Stimulated activated CD8-positive, alpha-beta memory T cell treated with anti-CD3 and anti-CD28 coated beads, Interleukin-4, amount 100 ng/mL, for 48 hours (primary cell): ENCODE measurements at places on chromosomes 7 and 10.

DNA sequence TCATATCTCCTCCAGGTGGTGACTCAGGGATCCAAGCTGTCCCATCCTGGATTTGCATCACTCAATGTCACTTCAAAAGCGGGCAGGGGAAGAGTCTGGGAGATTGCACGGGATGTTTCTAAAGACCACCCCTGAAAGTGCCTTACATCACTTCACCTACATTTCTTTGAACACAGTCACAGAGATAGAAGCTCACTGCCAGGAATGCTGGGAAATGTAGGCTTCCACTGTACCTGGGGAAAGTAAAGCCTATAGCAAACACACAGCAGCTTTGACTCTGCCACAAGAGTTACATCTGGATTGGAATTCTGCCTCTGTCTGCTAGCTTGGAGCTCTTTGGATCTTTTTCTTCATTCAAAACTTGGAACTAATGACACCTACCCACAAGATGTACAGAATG is 300.9 kb downstream of the WDR11 start:
- DNase-seq = no peak

DNA sequence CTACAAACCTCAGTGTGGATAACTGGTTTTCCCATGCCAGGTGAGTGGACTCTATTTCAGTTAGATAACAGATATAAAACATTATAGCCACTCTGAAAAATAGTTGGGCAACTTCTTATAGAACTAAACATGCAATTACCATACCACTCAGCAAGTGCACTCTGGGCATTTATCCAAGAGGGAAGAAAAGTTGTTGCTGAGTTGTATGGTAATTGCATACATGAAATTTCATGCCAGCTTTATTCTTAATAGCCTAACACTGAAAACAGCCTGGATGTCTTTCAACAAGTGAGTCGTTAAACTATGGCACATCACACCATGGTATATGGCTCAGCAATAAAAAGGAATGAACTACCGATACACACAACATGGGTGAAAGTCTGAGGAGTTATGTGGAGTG is 10.6 kb upstream of the UPP1 start:
- no peak for DNase-seq

DNA sequence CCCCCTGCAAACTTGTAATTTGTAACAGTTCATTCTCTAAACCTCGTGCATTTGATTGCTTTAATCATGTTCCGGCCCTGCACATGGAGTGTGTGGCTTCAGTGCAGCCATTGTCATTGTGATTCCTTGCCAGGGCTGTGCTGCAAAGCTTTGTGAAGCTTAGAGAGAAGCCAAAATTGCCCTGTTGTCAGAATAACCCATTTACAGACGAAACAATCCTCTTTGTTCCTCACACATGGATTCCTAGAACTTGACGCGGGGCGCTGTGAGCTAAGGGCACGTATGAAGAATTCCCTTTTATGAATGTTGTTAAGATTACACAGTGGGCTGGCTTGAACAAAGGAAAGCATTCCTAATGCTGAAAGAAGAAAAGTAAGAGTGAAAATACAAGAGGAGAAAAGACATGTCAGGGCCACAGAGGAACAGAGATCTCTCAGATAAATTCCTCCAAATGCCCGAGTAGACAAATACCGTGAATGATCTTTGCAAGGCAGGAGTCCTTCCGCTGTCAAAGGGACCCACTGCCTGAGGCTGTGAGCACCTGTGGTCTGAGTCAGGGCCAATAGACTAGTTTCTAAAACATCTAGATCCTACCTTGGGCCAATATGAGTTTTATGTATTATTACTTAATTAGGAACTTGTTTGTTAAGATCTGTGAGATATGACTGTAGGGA is 205.4 kb upstream of the C7orf33 start:
- no peak for DNase-seq

DNA sequence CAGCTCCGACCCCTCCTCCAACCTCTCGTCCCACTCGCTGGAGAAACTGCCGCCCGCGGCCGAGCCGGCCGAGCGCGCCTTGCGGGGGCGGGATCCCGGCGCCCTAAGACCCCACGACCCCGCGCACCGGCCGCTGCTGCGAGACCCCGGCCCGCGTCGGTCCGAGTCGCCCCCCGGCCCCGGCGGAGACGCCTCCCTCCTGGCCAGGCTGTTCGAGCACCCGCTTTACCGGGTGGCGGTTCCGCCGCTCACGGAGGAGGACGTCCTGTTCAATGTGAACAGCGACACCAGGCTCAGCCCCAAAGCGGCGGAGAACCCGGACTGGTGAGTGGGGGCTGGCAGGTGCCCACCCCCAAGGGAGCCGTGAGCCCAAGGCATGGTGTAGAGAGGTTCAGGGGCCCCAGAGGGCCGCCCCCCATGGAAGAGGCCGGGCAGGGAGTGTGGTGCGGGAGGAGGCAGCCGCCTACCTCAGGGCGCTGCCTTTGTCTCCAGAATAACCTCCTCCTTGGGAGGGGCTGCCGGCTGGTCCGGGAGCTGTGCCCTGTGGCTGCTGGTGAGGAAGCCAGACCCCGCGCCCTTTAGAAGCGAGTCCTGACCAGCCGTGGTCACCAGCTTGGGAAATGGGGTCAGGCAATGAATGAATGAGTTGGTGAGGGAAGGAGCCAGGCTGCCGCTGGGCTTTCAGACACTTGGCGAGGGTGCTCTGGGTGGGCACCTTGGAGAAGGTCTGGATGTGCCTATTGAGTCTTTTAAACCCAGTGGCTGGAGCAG is 1.3 kb downstream of the FAM20C start:
- DNase-seq = no peak

- DNase-seq = no peak
Measured at GRCh38 chr7:134943785-134944400, 42.4 kb upstream of the AGBL3 start.

DNA sequence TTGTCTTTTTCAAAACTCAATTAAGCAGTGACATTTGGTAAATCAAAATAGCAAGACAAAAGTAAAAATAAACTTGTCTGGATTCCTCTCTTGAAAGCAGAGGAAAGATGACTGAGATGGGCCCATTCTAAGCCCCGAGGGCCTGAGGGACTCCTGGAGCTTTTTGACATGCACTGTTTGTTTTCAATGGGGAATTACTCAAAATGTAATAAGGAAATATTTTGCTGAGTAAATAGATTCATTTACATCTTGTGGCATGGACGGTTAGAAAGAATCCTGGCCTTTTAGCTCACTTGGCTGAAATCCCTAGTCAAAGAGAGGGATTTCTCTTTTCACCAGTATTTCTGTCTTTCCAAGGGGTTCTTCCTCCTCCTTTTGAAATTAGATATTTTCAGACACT is 108.0 kb downstream of the MKX start:
- DNase-seq = no peak

- DNase-seq = peak; percentile 85
Measured at GRCh38 chr7:28093623-28094232, 86.9 kb downstream of the JAZF1 start.

GRCh38 chr7:51619880-51620279 is 303.3 kb upstream of the COBL start:
- no peak for DNase-seq

- no peak for DNase-seq
Measured at GRCh38 chr10:78620985-78621799, 447.6 kb upstream of the ZMIZ1 start.

DNA sequence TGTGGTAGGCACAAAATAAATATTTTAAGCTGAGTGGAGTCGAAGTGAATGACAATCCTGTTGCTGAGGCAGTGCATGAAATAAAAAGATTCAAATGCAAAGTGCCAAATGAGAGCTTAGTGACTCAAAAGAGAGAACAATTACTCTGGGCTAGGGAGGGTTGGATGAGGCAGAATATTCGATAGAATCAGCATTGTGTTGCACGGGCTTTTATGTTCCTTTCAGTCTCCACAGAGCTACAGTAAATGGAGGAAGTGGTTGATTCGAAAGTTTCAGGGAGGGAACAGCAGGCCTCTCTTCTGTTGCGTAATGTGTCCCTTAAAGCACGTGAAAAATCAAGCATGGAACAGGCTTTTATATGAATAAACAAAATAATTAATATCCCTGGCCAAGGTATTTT is 599.3 kb upstream of the CELF2 start:
- DNase-seq = no peak

- no peak for DNase-seq
Measured at GRCh38 chr10:58518775-58519174, 6.1 kb downstream of the BICC1 start.

- DNase-seq = no peak
Measured at GRCh38 chr7:23294549-23295400, 4.4 kb upstream of the MALSU1 start.

DNA sequence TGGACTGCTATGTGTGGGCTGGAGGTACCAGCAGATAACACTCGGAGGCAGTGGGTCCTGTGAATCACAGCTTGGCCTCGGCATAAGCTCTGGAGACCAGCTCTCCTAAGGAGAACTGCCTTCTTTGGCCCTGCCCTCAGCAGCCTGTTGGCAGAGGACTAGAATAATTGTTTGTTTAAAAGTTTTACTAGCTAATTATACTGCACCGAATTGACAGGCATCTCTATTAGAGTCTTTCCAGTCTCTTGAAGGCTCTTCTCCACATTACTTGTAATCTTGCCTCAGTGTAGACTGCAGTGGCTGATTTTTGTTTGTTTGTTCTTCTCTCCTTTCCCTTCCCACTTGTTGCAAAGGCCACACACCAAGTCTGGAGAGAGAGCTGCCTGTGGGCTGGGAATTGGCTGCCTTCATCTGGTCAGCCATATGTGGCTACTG is 183.2 kb downstream of the AUTS2 start:
- DNase-seq = no peak

DNA sequence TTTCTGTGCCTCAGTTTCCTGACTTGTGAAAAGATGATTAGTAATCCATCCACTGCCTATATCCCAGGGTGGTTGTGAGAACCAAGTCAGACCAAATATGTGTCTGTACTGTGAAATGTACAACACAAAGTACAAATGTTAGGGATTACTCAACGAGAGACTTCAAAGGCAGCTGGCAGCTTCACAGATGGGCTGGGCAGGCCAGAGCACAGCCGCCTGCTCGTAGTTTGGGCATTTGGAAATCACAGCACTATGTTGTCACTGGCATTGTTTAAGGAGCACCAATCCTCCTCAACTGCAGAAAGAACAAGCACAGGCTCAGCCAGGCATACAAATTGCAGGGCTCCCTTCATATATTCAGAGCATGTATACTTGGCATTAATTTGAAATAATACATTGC is 64.5 kb upstream of the C10orf90 start:
- no peak for DNase-seq

- DNase-seq = peak; percentile 25
Measured at GRCh38 chr10:6065835-6066234, 3.7 kb upstream of the IL2RA start.

DNA sequence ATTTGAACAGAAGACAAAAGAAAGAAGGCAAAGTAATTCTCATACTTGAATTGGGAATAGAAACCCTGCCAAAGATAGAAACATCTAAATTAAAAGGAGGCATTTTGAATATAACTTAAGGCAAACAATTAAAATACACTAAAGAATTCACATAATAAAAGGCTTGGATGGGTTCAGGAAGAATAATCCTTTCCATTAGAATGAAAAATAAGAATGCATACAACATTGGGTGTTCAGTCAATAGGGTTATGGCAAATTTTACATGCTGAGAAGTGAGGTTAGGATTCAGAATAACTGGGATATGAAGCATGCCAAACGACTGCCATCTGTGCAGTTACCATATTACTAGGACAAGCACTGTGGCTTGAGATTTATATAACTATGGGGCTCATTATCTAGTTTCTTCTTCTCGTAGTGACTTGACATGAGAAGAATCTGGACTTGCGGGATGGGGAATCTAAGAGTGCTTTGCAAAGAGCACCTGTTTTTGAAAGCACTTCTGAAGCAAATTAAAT is 326.5 kb downstream of the THSD7A start:
- DNase-seq = no peak

- DNase-seq = no peak
Measured at GRCh38 chr10:132643709-132644526, 106.3 kb downstream of the INPP5A start.

- peak; percentile 88 for DNase-seq
Measured at GRCh38 chr7:137898839-137899721, 52.3 kb upstream of the DGKI start.

DNA sequence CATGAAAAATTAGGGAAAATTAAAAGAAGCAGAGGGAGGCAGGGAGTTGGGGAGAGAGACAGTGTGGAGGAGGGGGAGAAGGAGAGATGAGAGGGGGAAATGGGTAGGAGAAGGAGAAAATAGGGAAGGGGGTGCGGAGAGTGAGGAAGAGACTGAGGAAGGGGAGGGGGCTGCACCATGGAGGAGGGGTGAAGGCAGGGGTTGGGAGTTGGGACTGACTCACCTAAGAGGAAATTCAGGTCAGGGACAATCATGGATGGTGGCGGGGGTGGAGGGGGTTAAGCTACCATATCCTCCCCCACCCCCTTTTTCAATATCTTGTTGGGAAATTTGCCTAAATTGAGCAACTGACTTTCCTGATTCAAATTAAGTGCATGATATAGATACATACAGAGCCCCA is 8.0 kb downstream of the GRK5 start:
- no peak for DNase-seq

- no peak for DNase-seq
Measured at GRCh38 chr7:92613214-92613613, 23.0 kb upstream of the FAM133B start.

DNA sequence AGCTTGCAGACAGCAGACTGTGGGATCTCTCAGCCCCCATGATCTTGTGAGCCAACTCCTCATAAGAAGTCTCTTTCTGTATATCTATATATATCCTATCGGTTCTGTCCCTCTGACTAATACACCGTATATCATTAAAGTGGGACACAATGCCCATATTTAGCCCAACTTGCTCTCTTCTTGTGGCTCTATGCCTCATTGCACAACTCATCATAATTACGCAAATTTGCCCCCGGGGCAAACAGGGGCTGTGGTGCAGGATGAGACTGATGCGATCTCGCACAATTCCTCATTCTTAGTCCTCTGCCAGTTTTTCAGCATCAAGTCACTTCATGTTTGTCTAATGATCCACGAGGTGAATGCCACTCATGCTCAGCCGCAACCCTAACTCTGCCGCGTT is 183.2 kb downstream of the PRPF18 start:
- no peak for DNase-seq

DNA sequence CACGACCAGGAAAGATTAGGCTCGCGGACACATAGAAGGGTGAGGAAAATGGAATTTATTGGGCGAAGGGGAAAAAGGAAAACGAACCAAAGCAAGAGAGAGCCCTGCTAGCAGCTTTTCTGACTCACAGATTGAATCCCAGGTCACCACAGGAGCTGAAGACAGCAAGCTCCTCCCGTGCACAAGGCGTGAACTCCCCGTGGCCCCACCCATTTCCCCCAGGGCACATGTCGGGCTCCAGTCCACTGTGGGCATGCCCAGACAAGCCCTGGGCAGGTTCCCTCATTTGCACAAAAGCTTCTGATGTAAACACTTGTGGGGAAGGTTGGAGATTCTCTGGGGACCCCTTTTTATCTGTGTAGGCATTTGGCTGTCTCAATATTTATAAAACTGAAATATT is 582.4 kb downstream of the SUGCT start:
- peak; percentile 33 for DNase-seq

GRCh38 chr10:17239345-17240085 is 11.5 kb downstream of the VIM start:
- DNase-seq = no peak

- no peak for DNase-seq
Measured at GRCh38 chr10:110706690-110707098, 62.6 kb downstream of the RBM20 start.

- no peak for DNase-seq
Measured at GRCh38 chr7:43112459-43112940, at the start of gene HECW1. Gene HECW1, plus strand, starts transcription at chr7:43112647. Its CDS starts 131,259 bp downstream, at chr7:43243906.
